Gastroesophageal sphincter (tissue), 4 donors: ENCODE measurements at places on chromosomes 11 and 22. TPM values are rescaled to one million over a fixed set of nuclear protein-coding genes. Genes with fewer than 3 reads are reported as not detected.

DNA sequence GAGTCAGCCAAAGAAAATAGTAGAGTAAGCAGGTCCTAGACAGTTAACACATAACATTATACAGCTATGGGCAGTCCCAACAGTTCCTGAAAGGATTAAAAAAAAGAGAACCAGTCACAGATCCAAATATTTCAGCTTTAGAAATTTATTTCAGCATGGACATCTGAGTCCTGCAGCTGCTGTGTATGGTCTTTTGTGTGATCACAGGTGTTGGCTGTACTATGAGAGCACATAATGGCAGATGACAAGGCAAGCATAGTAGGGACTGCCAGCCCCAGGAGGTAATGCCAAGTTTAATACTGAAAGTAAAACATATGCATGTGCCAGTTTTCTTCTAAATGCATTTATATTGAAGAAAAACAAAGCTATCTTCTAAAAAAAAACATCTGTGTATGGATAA lies 158.1 kb downstream of the GRIA4 start:
- ATAC-seq, result no peak

GRCh38 chr11:84103096-84103495 lies 816.9 kb upstream of the CCDC90B start:
- ATAC-seq, result no peak

GRCh38 chr11:100866453-100866852 lies 179.4 kb downstream of the ARHGAP42 start:
- ATAC-seq, result no peak

DNA sequence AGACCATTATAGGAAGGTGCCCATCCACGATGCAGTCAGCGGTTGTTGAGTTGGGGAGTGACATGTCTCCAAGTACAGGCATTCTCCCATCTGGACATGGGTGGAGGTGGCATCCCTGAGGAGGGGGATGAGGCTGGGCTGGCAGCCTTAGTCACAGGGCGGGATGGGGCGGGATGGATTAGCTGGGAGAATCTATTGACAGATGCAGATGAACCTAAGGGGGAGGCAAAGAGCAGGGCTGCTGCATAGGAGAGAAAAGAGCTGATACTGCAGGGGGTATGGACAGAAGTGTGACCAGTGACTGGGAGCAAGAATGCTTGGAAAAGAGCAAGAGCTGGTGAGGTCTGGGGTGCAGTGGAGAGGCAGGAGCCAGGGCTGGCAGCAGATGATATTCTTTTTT lies 42.7 kb downstream of the SCN3B start:
- ATAC-seq, result no peak

GRCh38 chr22:27853424-27853823 lies 51.9 kb upstream of the MN1 start:
- no peak for ATAC-seq

DNA sequence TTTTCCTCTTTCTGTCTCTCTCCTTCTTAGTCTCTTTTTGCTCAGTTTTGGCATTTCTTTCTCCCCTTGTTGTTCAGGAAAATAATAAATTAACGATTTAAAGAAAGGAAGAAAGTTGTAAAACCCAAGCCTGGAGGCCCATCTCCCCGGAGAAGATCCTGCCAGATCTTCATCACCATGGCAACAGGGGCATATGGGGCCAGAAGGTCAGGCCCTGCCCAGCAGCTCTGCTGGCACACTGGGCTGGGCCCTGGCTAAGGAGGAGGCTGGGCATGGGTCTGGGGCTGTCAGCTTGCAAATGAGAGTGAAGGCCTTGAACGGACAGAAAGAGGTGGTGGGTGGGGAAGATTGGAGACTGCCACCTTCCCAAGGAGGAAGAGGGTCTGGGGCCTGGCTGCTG lies 2.8 kb downstream of the LRRC10B start:
- ATAC-seq, result no peak

DNA sequence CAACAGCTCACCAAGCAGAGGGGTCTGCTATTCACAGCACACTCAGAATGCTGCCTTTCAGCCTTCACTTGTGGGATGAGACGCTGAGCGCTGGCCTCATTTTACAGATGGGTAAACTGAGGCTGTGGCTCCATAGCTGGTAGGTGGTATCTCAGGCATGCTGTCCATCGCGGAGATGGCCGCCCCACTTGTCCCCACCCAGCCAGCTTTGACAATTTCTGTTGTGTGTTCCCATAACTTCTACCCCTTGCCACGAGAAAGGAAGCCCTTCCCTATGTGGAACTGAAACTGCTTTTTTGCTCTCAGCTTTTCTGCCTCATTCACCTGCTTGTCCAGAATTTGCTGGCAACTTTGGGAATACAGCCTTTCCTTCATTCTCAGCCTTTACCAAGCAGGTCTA lies 36.1 kb upstream of the NNMT start:
- ATAC-seq, result no peak

GRCh38 chr22:38724926-38725571 lies 19.3 kb downstream of the GTPBP1 start:
- ATAC-seq, result no peak

DNA sequence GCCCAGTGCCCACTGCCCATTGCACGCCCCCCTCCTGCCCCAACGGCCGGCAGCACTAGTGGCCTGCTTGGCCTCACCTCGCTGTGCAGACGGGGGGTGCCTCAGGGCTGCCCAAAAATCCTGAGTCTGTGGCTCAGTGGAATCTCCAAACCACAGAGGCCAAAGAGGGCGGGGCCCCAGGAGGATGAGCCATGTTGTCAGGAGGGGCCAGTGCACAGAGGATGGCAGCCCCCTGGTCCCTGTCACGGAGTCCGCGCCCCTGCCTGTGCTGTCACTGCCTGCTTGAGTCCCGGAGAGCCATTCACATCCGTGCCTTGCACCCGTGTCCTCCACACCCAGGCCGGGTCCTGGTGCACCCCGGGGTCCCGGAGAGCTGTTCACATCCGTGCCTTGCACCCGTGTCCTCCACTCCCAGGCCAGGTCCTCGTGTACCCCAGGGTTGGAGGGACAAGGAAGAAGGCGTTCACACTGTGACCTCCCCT lies 36.4 kb upstream of the MUC5AC start:
- no peak for ATAC-seq

DNA sequence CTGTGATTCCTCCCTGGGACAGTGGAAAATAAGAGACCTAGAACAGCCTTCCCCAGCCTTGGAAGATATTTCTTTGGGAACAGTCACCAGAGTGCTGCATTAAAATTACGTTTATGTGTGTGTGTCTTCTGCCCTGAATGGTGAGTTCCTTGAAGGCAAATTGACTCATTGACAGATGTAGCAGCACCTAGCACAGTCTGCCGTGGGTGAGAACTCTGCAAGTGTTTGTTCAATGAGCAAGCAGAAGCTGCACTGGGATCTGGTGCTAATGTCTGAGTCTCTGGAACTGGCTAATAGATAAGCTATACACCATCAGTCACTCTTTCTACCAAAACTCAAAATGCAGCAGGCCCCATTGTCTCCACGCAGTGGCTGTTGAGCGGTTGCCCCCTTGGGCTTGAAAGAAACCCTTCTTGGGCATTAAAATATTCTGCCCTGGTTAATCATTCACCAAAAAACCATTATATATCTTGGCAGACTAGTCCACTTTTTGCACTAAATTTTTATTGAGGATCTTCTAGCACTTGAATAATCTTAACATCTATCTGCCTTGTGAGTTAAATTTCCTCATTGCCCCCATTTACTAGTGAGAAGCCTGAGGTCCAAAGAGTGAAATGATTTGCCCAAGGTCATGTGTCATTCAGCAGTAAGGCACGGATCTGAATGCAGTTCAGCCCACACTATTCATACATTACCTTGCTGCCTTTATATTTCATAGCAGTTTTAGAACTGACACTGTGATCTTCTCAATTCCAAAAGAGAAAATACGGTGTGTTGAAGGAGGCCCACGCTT lies 87.8 kb upstream of the GALNT18 start:
- no peak for ATAC-seq

DNA sequence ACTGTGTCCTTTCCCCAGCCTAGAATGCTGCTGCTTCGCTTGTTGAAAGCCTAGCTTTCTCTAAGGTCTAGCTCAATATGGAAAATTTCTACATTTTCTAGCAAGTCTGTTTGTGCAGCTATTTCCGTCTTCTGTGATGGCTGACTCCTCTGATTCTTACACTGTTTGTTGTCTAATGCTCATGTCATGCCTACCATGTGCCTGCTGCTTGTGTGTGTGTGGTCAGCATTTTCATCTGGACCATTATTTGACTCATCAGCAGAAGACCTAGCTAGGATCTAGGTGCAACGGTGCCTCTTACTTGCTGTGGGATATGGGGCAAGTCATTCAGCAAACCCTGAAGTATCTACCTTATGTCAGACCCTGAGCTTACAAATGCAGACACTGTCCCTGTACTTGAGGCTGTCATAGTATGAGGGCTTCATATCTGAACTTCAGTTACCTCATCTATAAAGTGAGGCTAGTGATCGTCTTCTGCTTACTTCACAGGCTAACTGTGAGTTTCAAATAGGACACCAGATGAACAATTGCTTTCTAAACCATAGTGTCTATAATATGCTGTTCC lies 86.5 kb upstream of the MYO18B start:
- ATAC-seq, result no peak

GRCh38 chr11:72807792-72808191 lies 6.4 kb upstream of the ATG16L2 start:
- ATAC-seq, result peak; percentile 18

DNA sequence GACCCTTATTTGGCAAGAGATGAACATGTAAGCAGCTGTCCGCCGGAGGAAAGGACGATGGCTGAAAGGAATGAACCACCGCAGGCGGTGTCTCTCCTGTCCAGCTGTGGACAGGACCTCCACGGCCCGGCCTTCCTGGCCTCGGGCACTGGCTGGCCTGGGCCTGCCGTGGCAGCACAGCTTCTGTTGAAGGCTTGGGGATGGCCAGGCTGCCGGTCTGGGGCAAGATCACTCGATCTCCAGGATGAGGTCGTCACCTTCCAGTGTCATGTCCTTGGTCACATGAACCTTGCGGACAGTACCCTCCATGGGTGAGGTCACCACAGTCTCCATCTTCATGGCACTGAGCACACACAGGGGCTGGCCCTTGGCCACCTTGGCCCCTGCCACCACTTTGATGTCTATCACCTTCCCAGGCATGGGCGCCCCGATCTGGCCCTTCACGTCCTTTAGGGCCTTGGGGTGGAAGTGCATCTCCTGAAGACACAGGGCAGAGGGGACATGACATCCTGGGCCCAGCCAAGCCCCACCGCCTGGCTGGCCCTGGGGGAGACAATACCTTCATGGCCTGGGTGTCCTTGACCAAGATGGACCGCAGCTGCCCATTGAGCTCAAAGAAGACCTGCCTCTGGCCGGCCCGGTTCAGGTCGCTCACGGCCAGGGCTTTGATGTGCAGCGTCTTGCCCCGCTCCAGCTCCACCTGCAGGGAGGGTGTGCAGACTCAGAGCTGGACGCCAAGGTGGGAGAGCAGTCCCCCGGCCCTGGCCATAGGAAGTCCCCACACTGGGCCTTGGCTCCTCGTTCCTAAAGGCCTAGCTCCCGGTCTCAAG lies 5.6 kb downstream of the RCE1 start:
- ATAC-seq, result no peak

DNA sequence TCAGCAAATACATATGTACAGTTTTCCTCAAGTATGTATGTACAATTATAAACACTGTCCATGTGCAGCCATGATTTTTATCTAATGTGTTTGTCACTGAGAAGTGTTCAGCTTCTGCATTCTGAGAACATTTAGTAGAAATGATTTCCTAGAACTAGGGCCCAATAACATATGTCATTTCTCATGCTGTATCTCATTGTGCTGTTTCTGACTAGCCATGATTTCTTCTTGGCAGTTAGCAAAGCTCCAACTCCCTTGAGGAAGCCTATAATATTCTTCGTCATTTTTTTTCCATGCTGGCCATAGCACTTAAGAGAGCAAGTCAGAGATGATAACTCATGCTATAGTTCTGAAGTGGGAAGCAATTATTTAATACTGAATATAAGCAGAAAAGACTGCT lies 187.8 kb downstream of the DDX10 start:
- ATAC-seq, result no peak

- ATAC-seq, result no peak
These were observed 77.5 kb upstream of the NARS2 start for GRCh38 chr11:78651923-78652842.

DNA sequence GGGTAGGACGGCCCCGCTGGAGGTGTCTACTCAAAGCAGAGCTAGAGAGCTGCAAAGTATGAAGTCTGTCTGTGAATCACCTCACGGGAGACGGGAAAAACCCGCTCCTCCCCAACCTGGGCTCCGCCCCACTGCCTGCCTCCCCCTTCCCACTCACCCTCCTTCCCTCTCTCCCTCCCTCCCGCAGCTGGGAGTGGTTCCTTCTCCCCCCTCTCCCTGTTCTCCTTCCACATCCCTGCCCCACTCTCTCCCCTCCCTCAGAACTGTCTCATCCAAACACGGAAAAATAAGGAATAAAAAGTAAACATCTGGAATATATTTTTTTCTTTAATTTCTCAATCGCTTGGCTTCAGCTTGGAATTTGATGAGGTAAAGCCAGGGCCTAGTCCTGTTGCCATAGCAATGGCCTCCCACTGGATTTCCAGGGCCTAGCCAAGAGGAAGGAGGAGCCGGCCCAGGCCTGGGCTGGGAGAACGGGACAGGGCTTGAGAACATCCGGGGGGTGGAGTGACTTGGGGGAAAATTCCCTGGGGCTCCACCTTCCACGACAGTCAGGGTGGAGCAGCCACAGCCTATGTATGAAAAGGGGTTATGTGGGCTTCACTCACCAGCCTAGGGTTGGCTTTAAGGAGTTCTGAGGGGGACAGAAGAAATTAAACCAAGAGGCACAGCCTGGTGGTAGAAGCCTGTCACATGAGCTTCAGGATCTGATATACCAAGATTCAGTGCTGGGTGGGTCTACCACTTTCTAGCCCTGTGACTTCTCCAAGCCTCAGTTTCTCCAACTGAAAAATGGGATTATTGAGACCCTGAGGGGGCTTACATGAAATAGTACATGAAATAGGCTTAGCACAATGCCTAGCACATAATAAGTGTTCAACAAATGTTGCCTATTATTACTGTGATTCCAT lies 2.2 kb downstream of the TNKS1BP1 start:
- peak; percentile 80 for ATAC-seq

GRCh38 chr22:36409911-36410756 lies 22.4 kb upstream of the MYH9 start:
- ATAC-seq, result peak; percentile 52

GRCh38 chr11:34840736-34841386 lies 75.3 kb downstream of the APIP start:
- no peak for ATAC-seq

- no peak for ATAC-seq
These were observed 71.2 kb upstream of the SESN3 start for GRCh38 chr11:95302211-95302610.

DNA sequence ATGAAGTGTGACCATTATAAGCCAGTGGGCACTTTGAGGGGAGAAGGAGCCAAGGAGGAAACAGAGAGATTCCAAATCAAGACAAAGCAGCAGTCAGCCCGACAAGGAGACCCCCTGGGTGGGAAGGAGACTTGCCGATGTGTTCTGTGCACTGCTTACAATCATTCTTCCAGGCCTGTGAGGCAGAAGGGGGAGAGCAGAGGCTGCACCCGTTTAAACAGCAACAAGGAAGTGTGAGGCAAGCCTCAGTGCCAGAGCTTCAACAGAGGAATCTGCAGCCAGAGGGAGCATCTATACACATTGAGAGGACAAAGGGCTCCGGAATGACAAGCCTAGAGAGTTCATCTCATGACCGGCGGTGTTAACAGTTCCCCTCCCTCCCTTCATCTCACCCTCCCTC lies 121.1 kb downstream of the NXPE2 start:
- no peak for ATAC-seq

- ATAC-seq, result no peak
These were observed 33.7 kb downstream of the C11orf71 start for GRCh38 chr11:114366331-114367243.

The ZBED5 gene
- 40.0 TPM for total RNA-seq

The MMP11 gene
- total RNA-seq, result 10.9 TPM

The KDM4E gene
- not detected for total RNA-seq

The RFPL3 gene
- total RNA-seq, result not detected

The ART1 gene
- total RNA-seq, result not detected

The MS4A7 gene
- total RNA-seq, result 17.6 TPM

The B4GALNT4 gene
- 4.1 TPM for total RNA-seq

The TPP1 gene
- total RNA-seq, result 75.3 TPM

The IFTAP gene
- total RNA-seq, result 44.5 TPM
